ENCODE measurements at places on chromosomes 6 and 20.

DNA sequence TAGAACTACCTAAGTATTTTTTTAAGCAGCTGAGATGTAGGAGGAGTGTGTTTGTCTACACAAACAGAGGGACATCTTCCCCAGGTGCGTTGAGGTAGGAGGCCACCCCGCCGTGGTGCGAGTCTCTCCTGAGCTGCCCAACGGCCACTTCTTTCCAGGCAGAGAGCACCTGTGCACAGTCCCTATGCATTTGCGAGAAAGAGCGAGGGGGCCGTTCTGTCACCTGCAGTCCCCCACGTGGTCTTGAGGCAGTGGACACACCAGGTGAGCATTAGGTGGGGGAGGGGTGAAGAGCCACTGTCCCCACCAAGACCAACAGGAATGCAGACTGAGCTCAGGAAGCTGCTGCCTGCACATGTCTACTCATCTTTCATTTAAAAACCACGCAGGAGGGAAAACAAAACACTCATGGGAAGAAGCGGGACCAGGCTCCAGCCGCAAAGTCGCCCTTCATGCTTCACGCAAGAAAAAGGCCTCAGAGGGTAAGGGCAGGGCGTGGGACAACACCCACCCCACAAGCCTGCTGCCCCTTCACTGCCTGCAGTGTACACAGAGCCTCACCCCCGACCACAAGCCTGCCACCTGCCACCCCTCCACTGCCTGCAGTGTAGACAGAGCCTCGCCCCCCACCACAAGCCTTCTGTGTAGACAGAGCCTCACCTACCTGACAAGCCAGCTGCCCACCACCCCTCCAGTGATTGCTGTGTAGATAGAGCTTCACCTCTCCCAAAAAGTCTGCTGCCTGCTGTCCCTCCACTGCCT lies 142.0 kb downstream of the DLL1 start:
- DNase-seq: no peak

- DNase-seq: no peak
Observed at GRCh38 chr20:50308166-50308512, 117.5 kb downstream of the CEBPB start.

DNA sequence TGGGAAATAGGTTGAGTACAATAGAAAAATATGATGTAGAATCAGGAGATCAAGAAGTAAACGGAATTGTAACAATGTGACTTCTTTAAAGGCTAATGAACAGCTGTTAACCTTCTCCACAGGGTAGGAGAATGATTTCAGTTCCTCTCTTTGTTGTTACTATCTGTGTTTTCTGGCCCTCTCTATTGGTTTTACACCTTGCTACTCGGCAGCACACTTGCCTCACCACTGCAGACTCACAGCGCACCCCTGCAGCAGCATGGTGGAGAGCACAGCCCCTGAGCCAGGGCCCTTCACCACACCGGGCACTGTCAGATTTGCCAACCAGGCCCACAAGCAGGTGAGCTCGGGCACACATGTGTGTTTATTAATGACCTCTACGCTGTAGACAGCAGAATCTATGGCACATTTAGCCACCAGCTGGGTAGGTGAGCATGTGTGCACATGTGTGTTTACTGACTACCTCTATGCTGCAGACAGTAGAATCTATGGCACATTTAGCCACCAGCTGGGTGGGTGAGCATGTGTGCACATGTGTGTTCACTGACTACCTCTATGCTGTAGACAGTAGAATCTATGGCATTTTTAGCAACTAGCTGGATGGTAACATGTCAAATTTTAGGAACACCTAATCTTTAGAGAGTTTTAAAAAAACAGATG lies 16.8 kb downstream of the SFT2D1 start:
- no peak for DNase-seq

DNA sequence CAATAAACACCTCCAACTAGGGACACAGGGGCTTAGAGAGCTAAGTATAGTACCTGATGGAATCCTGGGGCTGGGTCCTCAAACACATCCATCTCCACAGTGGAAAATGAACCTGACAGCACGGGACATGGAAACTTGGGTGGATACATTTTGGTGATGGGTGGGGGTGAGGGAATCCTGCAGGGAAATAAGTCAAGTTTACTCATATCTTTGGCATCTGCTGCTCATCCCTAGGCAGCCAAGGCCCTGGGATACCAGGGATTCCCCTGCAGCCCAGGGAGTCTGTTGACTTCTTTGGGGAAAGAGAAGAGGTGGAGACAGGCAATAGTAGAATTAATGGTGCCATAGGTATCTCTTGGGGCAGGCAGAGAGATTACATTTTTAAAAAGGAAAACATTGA lies 6.6 kb downstream of the APOBEC2 start:
- no peak for DNase-seq

- DNase-seq: no peak
Observed at GRCh38 chr6:45387236-45387635, 9.5 kb upstream of the SUPT3H start.
